ENCODE measurements at places on chromosomes 4 and X.
A peak's percentile ranks its signal among the peaks of the same experiment; 100 is the strongest.

DNA sequence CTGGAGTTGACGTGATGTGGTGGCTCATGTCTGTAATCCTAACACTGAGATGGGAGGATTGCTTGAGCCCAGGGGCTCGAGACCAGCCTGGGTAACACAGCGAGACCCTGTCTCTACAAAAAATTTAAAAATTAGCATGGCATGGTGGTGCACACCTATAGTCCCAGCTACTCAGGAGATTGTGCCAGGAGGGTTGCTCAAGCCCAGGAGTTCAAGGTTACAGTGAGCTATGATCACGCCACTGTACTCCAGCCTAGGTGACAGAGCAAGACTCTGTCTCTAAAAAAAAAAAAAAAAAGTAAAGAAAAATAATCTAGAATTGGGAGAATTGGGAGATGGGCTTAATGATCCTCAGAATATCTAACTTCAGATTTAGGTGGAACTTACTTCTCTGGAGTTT lies 51.1 kb downstream of the MSN start:
- no peak for DNase-seq

DNA sequence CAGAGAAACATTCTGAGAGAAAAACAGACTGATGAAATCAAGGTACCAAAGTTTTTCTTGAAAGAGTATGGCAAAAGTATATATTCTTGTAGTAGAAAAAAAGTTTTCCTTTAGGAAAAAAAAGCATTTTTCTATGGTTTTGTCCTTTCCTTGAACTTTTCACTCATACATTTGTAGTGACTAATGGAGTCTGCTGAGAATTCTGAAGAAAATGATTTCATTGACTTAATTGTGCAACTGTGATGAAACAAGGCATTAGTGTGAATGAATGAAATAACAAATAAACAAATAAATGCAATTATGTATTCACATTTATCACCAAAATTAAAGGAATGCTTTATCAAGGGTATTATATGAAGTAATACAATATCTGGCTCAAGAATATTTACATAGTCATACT lies 5.7 kb downstream of the CSN1S1 start:
- no peak for DNase-seq

GRCh38 chr4:165515201-165515600 lies 136.4 kb downstream of the CPE start:
- no peak for DNase-seq

GRCh38 chrX:24232796-24233195 lies 81.1 kb downstream of the SUPT20HL2 start:
- no peak for DNase-seq

GRCh38 chrX:21740329-21741274 lies 17.3 kb downstream of the SMPX start:
- no peak for DNase-seq

- no peak for DNase-seq
Observed at GRCh38 chrX:42248226-42248625, 324.9 kb upstream of the CASK start.

- DNase-seq: no peak
Observed at GRCh38 chr4:180407275-180407885, 1835.8 kb upstream of the TENM3 start.

DNA sequence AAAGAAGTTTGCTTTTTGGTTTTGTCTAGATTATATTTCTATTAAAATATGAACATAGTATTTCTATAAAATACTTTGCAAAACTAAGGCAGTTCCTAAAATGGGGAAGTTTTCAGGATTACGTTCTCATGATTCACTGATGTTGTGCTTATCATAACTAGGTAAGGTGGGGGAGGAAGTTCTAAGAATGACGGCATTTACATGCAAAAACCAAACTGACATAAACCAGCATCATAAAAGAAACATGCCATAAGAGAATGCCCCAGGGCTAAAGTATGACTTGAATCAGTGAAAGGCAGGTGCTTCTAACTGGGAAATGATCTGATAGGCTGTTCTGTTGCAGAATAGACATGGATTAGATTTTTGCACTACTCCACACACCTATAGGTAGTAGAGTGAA lies 204.7 kb upstream of the JADE1 start:
- DNase-seq: no peak

- DNase-seq: no peak
Observed at GRCh38 chrX:11100281-11101035, 10.7 kb upstream of the HCCS start.

GRCh38 chr4:13455411-13455810 lies 28.7 kb downstream of the RAB28 start:
- DNase-seq: no peak

- no peak for DNase-seq
Observed at GRCh38 chr4:10115797-10116568, 616 bp downstream of the WDR1 start.

DNA sequence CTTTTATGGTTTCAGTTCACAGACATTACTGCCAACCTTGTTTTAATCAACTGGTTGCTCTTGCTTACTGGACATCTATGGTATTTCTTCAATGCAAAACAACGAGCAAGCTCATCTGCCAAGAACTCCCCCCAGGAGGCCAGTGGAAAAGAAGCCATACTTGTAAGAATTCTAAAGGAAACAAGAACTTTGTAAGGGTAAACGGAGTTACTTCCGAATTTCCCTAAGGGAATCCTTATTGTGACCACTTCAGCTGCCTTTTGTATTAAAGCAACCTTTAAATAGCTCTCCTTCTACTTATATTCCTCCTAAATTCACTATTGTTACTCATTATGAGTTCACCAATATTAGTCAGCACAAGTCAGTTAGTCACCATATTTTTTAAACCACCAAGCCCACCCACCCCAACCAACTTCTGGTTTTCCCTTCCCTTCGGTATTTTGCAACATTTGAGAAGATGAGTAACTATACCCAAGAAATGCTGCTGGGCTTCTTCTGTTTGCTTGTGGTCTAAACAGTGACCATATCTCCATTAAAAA lies 602.8 kb upstream of the DIPK2B start:
- peak; percentile 16 for DNase-seq

- no peak for DNase-seq
Observed at GRCh38 chr4:26317766-26318165, 3.0 kb upstream of the RBPJ start.

GRCh38 chr4:75338352-75338880 lies 175.8 kb downstream of the RCHY1 start:
- DNase-seq: no peak

- no peak for DNase-seq
Observed at GRCh38 chrX:136214551-136214950, 36.6 kb downstream of the MAP7D3 start.

- DNase-seq: no peak
Observed at GRCh38 chr4:37847311-37847884, 20.9 kb downstream of the PGM2 start.

DNA sequence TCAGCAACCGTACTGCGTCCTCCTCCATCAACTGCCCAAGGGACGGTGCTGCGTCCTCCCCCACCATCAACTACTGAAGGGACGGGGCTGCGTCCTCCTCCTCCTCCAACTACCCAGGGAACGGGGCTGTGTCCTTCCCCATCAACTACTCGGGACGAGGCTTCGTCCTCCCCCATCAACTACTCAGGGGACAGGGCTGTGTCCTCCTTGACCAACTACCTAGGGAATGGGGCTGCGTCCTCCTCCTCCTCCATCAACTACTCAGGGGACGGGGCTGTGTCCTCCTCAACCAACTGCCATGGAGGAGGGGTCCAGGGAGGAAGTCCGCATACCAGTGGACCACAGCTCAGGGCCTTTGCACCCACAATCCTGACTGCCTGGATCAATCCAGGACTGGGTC lies 24.4 kb downstream of the PPP2R3B start:
- DNase-seq: no peak

GRCh38 chr4:81528200-81528599 lies 56.5 kb upstream of the RASGEF1B start:
- no peak for DNase-seq

DNA sequence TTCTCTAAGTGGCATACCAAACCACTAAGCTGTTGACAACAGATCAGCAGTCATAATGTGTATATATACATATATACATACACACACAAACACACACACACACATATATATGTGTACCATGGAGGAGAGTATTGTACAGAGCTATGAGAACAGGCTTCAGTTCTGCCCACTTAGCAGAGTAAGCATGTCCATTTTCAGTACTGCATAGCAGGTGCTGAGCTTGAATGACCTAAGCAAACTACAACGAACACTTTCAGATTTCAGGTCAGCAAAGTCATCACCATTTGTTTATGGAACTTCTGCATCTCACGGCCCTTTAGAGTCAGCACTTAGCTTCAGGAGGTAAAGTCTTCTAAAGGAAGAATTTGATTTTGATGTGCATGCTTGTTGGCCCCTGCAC lies 735.8 kb upstream of the ATOH1 start:
- no peak for DNase-seq

GRCh38 chrX:10859353-10859752 lies 239.0 kb upstream of the MID1 start:
- no peak for DNase-seq

DNA sequence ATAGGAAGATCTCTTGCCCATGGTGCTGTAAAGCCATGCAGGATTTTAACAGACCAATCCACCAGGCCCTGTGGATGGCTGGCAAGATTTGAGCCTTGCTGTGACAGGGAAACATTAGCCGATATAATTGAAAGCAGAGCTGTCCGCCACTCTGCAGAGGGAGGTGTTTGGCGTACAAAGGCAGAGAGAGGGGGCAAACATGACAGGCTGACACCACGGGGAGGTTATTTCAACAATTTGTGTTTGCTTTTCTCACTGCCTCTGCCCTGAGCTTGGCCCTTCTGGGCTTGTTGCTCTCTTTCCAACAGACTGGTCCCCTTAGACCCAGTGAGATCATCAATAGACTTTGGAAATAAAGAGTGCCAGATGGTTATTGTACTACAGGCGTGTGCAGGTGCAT lies 59.4 kb downstream of the CLNK start:
- no peak for DNase-seq

GRCh38 chr4:95129821-95130311 lies 372.1 kb downstream of the BMPR1B start:
- no peak for DNase-seq

DNA sequence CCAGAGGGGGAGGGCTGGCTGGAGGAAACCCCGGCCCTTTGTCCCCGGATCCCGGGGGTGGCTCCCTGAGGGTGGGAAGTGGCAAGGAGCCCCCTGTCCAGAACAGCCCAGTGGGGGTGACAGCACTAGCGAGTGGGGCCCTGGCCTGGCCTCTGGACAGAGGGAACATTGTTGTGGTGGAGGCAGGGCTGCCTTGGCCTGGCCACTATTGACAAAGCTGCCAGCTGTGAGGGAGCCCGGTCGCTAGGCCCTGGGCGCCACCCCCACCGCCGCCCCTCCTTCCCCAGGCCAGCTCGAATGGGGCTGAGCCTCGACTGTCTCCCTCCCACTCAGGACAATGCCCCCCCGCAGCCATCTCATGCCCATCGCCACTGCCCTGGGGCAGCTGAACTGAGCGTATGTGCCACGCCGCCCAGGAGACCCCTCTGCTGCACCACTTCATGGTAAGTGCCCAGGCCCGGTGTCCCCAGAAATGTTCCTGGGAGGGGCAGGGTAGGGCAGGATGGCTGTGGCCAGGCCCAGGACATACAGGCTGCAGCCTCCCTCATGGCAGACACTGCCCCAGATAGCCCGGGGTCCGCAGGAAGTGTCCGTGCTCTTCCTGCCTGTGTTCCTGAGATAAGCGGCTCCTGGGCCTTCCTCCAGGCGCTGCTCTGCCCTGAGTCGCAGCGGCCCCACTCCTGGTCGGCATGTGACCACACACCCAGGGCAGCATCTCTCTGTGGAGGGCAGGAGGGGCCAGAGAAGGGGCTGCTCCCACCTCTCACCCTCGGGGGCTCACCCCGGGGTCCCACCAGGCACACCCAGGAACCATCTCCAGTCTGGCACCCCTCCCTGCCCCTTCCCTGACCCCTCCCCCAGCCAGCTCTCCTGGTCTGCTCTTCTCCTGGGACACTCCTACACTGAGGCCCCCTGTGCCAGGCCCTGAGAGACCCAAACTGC lies 1.4 kb downstream of the PLXNB3 start:
- no peak for DNase-seq

DNA sequence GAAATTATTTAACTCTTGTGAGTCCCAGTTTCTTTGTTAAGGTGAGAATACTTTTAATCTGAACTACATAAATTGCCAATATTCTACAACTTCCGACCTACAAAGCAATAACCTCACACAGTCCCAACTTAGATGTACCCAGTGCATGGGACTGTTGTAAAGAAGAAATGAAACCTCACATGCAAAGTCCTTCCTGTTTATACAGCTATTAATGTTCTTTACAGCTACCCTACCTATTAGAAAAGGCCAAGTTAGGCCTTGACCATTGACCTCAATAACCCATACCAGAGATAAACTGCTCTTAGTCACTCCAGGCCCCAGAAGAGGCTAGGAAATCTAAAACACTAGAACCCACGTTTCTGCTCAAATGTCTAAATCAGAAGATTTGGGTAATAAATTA lies 920.1 kb upstream of the TENM3 start:
- DNase-seq: no peak

DNA sequence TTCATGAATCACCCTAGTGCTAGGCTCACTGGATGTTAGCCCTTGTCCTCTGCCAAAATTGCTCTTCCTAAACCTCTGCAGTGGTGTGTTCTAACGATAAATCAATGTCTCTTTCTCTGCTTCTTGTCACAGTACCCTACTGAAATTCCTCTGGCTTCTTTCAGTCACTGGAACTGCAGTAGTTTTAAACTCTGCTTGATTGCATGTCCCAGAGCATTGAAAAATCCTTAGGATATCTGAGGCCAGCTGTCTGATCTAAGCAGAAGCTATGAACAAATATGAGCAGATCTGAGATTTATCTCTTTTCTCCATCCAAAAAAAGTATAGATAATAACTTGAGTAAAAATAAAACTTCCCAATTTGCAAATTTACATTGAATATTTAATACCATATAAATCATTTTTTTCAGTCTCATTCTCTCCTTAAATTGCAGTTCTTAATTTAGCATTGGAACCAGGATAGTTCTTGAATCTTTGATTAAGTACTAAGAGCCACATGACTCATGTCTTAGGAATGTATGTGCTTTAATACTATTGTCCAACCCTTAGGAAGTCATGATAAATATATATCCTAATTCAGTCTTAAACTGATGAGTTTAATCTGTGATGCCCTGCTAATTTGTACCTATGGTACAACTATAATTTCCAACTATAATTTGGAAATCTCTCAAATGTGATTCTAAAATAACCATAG lies 169.7 kb downstream of the PDHA2 start:
- DNase-seq: no peak

DNA sequence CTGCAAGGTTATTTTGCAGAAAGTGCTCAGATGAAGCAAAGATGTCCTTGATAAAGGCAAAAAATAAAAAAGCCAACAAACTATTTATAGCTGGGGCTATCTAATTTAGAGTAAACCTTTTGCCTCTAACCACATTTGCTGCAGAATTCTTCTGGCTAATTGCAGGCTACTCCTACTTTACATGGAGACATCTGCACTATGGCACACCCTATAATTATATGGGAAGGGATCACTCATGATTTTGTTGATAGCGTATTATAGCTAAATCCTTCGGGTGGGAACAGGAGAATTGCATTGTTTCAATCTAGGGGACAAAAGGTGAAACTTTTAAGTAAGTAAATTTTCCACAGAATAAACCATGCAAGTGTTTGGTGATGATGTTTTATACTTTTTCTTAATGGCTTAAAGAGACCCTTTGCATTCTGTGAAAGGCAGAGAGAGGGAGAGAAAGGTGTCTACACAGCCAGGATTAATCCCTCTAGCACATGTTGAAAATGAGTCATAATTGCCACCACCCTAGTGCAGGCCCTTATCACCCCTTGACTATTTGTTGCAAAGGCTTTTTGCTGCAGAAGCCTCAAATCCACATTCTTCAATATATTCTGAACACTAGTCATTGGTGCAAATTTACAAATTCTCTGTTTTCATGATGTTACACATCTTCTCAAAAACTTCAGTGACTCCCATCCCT lies 221.3 kb upstream of the BMP3 start:
- no peak for DNase-seq

- DNase-seq: no peak
Observed at GRCh38 chrX:76920607-76921006, 493.1 kb downstream of the MAGEE1 start.

Data from stimulated activated CD8-positive, alpha-beta memory T cell treated with anti-CD3 and anti-CD28 coated beads, Interleukin-4, amount 100 ng/mL, for 4 hours (primary cell).